ENCODE measurements at places on chromosomes 5 and 9. TPM values are rescaled to one million over a fixed set of nuclear protein-coding genes. Genes with fewer than 3 reads are reported as not detected.

DNA sequence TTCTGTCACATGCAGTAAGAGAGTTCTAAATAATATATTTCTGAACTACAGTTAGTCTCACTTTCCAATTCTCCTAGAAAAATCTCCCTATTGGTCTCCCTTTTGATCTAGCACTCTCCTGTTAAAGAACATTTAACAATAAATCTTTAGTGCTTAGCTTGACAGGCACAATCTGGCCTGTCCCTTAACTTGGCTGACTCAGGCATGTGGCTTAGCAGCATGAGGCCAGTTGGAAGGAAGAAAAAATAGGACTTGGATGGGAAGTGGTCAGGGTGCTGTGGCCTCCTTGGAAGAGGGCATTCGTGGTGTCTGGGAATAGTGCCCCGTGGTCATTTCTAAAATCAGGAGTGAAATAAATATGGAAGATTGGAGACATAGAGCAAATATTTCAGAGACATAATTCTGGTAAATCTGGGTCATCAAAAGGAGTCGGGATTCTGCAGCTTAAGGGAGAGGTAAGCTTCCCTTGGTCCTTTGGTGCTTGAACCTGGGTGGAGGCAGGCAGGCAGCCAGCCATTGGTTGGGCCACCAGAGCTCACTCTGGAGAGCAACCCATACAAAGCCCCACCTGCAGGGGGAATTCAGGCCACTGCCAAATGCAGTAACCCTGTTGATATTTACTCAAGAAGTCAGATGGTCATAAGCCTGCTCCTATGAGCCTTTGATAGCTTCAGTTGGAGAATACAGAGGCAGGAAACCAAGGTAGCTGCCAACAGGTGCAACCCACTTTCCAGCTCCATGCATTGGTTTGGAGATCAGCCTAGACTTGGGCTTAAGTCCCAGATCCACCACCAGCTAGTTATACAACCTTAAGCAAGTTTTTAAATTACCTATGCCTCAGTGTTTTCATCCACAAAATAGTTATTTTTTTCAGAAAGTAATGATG, 28.8 kb upstream of the TLE4 start:
- DNase-seq = no peak

- no peak for DNase-seq
Observed at GRCh38 chr5:98639274-98639673, 134.2 kb upstream of the RGMB start.

- no peak for DNase-seq
Observed at GRCh38 chr9:33043671-33044070, 18.6 kb downstream of the DNAJA1 start.

Gene SLC34A1
- not detected for total RNA-seq

GRCh38 chr5:173832386-173832785, 55.8 kb upstream of the CPEB4 start:
- DNase-seq = no peak

Gene GLRA1
- under 0.01 TPM for total RNA-seq

Data from frontal cortex (tissue), 4 donors.